ENCODE measurements at places on chromosomes 6 and 20.

GRCh38 chr6:53761036-53761435, 33.8 kb upstream of the LRRC1 start:
- DNase-seq, result no peak

DNA sequence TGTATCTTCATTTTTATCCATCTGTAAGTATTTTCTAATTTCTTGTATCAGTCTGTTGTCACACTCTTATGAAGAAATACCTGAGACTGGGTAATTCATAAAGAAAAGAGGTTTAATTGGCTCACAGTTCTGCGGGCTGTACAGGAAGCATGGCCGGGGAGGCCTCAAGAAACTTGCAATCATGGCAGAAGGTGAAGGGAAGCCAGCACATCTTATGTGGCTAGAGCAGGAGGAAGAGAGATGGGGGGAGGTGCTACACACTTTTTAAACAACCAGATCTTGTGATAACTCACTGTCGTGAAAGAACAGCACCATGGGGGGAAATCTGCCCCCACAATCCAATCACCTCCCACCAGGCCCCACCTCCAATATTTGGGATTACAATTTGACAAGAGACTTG, 10.9 kb upstream of the BCKDHB start:
- DNase-seq, result no peak

DNA sequence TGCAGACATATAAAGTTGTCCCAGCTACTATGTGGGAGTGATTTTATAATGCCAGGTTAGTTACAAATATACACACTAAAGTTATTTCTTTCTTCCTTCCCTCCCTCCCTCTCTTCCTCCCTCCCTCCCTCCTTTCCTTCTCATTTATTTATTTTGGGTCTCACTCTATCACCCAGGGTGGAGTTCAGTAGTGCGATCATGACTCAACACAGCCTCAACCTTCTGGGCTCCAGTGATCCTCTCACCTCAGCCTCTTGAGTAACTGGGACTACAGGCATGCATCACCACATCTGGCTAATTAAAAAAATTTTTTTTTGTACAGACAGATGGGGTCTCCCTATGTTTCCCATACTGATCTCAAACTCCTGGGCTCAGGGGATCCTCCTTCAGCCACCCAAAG, 59.2 kb downstream of the PHF20 start:
- DNase-seq, result no peak

- no peak for DNase-seq
These were observed 16.4 kb downstream of the ZNF831 start for GRCh38 chr20:59179988-59180387.

DNA sequence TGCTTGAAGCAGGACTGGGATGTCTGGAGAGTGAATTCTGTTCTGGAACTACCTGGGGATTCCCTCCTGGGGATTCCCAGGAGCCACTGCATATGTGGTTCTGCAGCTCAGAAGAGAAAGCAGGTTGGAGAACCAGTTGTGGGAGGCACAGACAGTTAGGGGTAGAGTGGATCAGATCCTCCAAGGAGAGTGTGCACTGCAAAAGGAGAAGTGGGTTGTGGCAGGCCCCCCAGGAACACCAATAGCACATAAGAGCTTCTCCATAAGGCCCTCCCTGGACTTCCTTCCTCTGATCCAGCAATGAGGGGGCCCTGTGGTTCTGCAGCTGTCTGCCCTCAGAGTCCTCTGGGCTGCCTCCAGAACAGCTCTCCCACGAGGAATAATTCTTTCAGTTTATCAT, 369.2 kb upstream of the CNR1 start:
- no peak for DNase-seq

GRCh38 chr6:22727710-22728109, 158.3 kb downstream of the HDGFL1 start:
- no peak for DNase-seq

GRCh38 chr6:134787261-134787877, 162.5 kb downstream of the ALDH8A1 start:
- DNase-seq, result no peak

DNA sequence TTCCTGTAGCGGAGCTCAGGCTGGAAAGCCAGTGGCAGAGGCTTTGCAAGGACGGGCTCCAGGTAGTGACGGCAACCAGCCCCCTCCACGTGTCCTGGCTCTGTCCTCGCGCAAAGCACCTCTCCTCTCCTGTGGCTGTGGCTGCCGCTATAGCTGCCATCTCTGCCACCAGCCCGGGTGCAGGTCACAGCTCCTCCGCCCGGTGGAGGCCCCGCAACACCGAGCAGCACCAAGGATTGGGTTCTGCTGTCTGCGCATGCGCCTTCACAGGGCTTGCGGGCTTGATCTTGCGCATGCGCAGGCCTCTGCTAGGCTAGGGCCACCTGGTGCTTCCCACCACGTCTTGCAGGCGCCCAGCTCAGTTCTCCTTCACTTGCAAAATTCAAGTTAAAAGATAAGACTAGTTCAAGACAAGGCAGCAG, 625.4 kb downstream of the QKI start:
- peak; percentile 80 for DNase-seq

GRCh38 chr6:134035823-134036296, 16.6 kb downstream of the SLC2A12 start:
- peak; percentile 84 for DNase-seq

GRCh38 chr6:49649988-49650387, 13.3 kb upstream of the RHAG start:
- DNase-seq, result no peak

- no peak for DNase-seq
These were observed 125.6 kb downstream of the FOXC1 start for GRCh38 chr6:1735239-1735803.

DNA sequence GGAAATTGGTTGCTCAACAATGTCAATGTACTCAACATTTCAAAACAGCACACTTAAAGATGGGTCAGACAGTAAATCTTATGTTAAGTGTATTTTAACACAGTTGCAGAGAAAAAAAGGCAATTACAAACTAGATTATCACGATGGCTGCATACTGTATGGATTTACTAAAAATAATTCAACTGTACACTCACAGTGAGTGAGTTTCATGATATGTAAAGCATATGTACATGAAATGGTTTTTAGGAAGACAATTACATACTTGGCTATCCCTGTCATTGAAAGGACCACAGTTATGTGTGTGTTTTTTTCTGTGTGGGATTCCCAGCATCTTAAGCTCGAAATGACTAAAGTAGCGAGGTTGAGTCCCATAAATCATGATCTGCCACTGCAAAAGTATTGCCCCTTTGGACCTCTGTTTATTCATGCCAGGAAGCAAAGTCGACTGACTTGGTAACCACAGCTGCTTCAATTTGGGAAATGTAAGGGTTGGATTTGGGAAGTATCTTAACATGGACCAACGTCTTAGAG, 5.5 kb upstream of the SALL4 start:
- peak; percentile 8 for DNase-seq

DNA sequence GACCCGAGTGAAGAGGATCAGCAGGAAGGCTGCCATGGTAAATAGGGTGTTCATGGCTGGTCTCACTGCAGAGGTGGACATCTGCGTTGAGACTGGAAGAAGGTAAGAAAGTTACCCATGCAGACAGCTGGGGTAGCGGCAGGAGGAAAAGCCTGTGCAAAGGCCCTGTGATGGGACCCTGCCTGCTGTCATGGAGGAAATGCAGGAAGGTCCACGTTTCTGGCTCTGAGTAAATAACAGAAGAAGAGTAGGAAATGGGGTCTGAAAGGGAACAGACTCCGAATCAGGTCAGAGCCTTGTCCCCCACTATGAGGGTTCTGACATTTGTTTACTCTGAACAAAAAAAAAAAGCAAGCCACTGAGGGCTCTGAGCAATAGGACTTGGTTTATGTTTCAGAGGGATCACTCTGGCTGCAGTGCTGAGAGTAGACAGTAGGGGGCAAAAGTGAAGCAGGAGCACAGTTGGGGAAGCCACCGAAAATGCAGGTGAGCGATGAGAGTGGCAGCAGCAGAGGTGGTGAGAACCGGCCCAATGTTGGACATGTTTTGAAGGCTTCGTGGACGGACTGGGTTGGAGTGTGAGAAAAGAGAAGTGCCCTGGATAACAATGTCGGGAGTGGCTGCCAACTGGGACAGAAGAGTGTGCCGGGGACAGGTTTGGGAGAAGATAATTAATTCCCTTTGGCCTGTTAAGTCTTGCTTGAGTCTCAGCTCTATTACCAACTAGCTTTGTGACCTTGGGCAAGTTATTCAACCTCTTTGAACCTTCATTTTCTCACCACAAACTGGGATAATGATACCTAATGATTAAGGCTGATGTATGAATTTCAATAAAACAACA, 57.9 kb upstream of the MAP7 start:
- DNase-seq, result no peak

DNA sequence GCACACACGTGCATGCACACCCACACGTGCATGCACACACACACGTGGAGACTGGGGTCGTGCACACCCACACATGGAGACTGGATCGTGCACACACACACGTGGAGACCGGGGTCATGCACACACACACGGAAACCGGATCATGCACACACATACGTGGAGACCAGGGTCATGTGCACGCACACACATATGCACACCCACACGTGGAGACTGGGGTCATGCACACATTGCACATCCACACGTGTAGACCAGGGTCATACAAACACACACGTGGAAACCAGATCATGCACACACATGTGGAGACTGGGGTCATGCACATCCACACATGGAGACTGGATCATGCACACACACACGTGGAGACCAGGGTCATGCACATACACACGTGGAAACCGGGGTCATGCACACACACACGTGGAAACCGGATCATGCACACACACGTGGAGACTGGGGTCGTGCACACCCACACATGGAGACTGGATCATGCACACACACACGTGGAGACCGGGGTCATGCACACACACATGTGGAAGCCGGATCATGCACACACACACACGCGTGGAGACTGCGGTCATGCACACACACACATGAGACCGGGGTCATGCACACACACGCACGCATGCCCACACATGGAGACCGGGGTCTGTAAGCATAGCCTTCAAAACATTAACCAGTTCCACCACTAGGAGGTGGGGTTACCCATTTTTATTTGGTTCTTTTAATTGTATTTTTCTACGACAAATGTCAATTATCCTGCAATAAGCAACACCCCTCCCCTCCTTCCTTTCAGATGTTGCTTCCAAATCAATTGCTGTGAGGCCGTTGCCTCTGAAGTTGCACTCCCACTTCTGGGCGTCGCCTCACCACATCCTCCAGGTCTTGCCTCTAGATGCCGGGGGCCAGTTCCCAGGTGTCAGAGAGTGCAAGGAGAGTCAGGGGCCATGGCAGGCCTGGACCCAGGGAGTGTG, 95.8 kb downstream of the TMEM242 start:
- DNase-seq, result no peak

- DNase-seq, result no peak
These were observed 62.7 kb downstream of the SLC24A3 start for GRCh38 chr20:19275038-19275629.

DNA sequence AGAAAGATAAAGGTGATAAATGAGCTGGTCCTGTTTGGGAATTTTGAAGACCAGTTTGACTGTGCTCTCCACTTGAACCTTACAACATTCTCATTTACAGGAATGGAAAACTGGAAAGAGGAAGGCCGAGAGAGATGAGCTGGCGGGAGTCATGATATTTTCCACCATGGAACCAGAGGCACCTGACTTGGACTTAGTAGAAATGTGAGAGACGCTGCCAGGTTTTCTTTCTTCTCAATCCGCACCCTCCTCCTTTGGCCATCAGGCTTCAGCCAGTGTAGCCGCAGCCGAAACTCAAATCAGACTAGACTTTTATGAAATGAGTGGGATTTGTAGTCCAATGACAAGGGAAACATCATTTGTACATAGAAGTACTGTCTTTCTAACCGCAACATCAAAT, 54.7 kb upstream of the SYNJ2 start:
- no peak for DNase-seq

- no peak for DNase-seq
These were observed 8.1 kb upstream of the DDR1 start for GRCh38 chr6:30876039-30876730.

DNA sequence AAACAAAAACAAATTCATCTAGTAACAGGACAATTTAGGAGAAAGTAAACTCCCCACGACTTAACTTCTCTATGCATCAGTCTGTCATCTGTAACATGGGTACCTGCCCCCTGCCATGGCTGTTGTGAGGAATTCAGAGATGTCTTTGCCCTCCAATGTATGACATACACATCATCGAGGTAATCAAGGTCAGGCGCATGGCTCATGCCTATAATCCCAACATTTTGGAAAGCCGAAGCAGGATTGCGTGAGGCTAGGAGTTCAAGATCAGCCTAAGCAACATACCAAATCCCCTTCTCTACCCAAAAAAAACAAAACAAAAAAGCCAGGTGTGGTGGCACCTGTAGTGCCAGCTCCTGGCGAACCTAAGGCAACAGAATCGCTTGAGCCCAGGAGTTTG, 9.0 kb downstream of the EEF1A1 start:
- DNase-seq, result no peak

GRCh38 chr6:132589454-132589853, at the start of gene TAAR5:
Gene TAAR5 (minus strand): TSS chr6:132589741. CDS start chr6:132589686, 55 bp downstream.
- no peak for DNase-seq

GRCh38 chr6:156256161-156256560, 521.0 kb upstream of the ARID1B start:
- DNase-seq, result no peak

DNA sequence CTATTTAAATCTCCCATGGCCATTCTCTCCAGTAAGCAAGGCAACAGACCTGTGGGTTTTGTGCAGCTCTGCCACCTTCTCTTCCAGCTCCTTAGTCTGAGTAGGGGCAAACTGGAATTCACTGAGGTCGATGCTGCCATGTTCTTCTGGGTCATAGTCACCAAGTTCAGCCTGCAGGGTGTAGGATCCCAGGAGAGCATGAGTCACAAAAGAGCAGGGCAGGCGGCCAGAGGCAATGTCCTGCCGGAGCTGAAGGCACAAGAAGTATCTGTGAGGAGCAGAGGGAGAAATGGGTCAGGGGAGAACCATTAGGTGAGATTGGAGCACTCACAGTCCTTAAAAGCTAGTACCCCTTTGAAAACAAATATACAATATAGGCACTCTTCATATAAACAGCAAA, 73.7 kb downstream of the SMLR1 start:
- DNase-seq, result no peak

- DNase-seq, result no peak
These were observed 90.5 kb upstream of the MBOAT1 start for GRCh38 chr6:20302702-20303251.

DNA sequence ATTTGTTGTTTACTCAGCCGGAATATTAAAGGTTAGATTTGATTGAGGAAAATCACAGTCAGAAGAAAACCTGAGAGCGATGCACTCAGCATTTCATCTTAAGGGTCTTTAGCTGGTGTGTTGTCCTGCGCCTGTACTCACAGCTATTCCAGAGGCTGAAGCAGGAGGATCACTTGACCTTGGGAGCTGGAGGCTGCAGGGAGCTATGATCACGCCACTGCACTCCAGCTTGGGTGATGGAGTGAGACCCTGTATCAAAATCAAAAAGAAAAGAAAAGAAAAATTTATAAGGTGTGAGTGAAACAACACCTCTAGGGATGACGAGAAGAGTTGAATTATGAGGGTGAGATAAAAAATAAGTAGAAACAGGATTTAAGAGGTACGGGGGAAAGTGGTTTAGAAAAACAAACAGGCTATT, 165.0 kb downstream of the TRIM27 start:
- DNase-seq, result no peak

- DNase-seq, result no peak
These were observed 95.1 kb upstream of the FOXP4 start for GRCh38 chr6:41451039-41451438.

- DNase-seq, result no peak
These were observed 9.4 kb upstream of the NCOA7 start for GRCh38 chr6:125781314-125781868.

- no peak for DNase-seq
These were observed 91.0 kb downstream of the ASCC3 start for GRCh38 chr6:100790084-100790483.

- no peak for DNase-seq
These were observed 63.8 kb downstream of the TNFRSF21 start for GRCh38 chr6:47245745-47246371.

GRCh38 chr20:4973330-4974097, 27.8 kb downstream of the SLC23A2 start:
- DNase-seq, result no peak

Data from RWPE2 (cell line).